T-helper 17 cell (primary cell): ENCODE measurements at places on chromosomes 4 and X.

GRCh38 chrX:27186671-27187070 is 276.5 kb downstream of the PPP4R3C start:
- no peak for DNase-seq

DNA sequence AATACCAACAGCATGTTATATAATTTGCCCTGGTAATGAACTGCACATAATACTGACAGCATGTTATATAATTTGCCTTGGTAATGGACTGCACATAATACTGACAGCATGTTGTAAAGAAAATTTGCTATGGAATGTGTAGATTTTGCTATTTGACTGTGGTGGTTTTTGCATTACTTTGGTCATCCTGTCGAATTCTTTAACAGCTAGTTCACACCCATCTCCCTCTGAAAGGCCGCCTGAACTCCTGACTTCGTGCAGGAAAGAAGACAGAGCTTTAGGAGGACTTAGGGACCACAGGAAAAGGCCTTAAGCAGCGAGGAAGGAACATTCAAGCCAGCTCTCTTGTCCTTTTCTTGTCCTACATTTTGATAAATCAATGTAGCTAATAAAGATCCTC is 45.2 kb upstream of the DCLK2 start:
- DNase-seq: no peak

DNA sequence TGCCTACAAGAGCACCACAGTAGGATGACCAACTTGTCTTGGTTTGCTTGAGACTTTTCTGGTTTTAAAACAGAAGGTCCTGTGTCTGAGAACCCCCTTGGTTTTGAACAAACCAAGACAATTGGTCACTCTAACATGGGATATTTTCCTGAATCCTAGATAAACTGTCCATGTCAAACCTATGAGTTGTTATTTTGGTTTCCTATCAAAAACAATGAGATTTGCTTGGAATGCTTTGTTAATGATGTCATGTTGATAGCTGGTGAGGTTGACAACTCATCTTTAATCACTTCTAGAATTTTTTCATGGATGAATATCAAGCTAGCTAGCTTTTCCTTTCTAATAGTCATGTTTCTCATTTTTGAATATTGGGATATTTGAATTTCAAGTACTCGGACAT is 518.3 kb upstream of the ARX start:
- no peak for DNase-seq

DNA sequence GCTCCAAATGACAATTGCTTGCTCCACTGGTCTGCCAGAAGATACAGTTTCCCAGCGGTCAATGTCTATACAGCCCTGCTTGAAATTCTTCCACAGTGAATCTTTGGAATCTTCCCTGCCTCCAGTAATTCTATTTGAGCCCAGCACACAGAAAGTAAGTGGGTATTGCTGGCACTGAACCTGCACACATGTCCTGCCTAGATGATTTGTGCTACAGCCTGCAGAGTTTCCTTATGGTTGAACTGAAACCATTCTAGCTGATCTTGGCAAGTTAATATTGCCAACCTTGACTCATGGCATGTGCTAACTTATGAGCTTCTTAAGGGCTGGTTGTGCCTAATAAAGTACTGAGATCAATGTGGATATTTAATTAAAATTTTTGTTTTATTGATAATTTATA is 553.8 kb upstream of the GNPDA2 start:
- no peak for DNase-seq

DNA sequence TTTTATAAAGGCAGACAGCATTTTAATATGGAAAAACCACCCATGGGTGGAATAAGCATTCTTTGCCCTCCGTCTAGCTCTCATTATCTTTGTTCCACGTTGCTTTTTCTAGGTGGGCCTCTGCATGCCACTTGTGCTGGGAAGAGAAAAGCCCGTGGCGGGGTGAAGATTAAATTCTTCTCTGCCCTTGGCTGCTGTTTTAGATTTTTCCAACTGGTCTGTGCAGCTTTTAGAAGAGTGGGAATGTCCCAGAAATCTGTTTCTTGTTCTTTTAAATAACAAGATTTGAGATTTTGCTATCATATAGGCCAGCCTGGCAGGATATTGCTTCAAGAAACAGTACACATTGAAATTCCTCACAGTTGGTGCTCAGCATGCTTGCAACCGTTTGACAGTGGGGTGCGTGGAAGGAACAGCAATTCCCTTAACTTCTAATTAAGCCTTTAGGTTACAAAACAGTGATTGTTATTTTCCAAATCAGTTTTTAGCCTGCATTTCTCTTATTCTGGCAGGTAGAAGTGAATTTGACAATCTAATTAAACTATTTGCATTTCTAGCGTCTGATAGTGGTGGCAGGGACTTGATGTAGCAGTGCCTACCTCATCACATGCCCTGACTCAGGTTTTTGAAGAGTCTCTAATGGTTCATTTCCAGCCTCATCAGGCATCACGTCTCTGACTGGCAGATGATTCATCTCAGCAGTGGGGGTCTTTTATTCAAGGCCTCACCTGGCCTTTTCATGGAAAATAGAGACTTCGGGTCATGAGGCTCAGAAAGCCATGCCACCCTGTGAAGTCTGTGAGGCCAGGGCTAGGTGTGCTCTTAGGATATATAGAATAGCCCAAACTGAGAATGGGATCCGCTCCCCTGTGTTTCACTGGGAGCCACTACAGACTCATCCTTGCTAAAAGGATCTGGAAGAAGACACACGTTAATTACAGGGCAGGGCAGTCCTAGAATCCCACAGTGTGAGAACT is 50.8 kb downstream of the PPEF1 start:
- no peak for DNase-seq

DNA sequence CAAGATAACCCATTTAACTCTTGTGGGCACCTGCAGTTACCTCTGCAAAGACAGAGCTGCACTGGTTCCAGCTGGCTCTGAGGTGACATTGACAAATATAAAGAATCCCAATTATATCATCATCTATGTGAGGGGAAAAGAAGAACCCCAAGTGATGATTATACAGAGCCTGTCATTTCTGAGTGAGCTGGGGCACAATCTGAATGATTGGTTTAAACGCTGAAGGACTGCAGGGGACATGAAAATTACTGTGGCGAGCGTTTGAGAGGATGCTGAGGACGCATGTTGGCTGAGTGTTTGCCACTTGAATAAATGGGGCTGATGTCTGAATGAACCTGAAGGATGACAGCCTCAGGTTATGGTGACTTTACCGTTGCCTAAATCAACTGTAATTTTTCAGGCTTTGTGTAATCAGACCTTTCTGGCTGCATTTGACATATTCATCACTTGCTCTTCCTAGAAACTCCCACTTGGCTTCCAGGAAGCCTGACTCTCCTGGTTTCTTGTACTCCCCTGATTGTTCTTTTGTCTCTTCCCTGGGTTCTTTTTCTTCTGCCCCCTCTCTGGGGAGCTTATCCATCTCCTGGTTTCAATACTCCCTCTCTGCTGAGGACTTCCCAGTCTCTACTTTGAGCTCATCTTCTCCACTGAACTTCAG is 4.1 kb upstream of the HSD17B10 start:
- DNase-seq: no peak

GRCh38 chr4:167541286-167541685 is 307.0 kb upstream of the SPOCK3 start:
- no peak for DNase-seq

DNA sequence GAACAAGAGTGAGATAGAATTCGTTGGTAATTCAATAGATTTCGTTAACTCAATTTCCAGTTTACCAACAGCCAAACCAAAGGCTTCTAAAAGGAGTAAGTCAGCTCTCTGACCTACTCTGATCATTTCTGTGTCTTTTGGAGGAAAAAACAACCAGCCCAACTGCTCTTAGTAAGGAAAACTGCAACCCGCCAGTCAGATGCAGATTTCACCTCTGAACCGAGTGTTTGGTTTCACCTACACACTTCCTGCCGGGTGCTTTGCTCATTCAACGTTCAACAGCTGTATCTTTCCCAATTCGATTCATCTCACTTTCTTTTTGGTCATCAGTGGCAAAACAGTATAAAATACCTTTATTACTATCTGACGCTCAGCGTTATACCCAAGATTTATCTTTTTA is 24.5 kb downstream of the TMSB4X start:
- no peak for DNase-seq

DNA sequence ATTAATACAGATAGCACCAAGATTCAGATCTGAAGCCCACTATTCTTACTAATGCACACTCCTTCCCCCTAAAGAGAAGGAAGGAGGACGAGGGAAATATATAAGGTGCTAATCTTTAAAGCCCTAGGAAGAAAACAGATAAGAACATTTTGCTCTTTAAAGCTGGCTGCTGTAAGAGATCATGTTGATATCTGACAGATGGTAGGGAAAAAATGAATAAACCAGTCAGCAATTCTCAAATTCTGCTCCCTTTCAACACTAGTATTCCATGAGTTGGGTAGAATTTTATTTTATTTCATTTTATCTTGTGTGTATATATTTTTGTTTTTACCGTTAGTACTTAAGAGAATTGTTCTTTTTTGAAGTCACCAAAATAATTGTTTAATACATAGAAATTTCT is 19.2 kb downstream of the OTC start:
- no peak for DNase-seq

DNA sequence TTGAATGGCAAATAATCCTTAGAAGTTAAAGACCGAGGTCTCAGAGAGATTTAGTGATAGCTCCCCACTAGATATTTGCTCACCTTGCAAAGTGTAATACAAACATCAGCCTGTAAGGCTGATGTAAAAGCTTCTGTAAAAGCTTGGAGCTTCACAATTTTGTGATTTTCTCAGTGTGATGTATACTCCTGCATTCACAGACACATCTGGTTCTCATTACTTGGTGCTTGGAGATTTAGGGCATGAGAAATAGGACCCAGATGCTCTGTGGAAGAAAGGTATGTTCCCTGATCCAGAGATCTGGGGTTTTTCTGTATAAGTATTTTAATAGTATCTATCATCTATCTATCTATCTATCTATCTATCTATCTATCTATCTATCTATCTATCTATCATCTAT is 1664.3 kb downstream of the C4orf33 start:
- DNase-seq: no peak
